ENCODE measurements at places on chromosomes 7 and 10.

- DNase-seq: no peak
These were observed 54.9 kb downstream of the ODAD2 start for GRCh38 chr10:27944005-27944404.

GRCh38 chr7:114922652-114923402 is 933 bp downstream of the MDFIC start:
- peak; percentile 70 for DNase-seq

- DNase-seq: no peak
These were observed 236.5 kb upstream of the SEMA3D start for GRCh38 chr7:85423209-85423895.

GRCh38 chr7:21771266-21771665 is 174.4 kb downstream of the CDCA7L start:
- DNase-seq: no peak

DNA sequence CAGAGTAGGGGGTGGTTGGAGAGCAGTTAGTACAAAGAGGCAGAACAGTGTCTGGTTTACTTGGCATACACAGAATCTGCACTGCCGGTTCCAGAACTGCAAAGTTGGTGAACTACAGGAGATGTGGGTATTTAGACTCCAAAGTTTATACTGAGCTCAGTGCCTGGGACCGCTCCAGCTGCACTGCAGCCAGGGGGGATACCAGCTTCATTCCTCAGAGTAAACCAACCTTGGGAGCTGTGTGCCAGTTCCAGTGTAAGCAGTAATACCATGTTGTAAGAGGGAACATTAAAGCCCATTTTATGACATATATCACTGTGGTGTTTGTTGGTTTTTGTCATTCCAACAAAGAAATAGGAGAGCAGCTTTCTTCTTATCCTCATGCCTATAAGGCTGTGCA is 23.4 kb downstream of the LOXL4 start:
- no peak for DNase-seq

DNA sequence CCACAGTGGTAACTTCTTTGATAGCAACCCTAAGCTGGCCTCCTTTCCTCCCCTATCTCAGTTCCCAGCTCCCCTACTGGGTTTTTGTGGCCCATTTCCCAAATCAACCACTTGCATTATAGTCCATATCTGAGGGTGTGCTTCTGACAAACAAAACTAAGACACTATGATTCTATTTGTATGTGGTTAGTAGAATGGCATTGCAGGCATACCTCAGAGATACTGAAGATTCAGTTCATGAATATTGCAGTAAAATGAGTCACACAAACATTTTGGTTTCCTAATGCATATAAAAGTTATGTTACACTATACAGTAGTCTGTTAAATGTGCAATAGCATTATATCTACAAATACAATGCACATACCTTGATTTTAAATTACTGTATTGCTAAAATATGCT is 15.4 kb upstream of the TMEM243 start:
- no peak for DNase-seq

- DNase-seq: no peak
These were observed 867.2 kb upstream of the LRRTM3 start for GRCh38 chr10:66058594-66058993.

DNA sequence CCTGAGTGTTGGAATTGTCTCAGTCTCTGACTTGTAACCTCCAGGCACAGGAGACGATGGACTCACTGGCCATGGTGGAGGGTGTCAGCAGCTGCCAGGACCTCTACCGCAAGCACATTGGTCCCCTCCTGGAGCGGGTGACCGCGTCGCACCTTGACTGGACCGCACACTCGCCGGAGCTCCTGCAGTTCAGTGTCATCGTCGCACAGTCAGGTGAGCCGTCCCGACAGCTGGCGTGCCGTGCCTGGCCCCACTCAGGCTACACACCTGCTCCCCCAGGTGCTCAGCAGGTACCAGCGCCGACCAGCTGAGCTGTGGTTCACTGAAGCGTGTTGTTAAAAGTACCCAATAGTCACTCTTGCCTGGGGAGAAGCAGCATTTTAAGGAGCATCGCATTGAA is 36.7 kb upstream of the PRKAR1B start:
- DNase-seq: no peak

DNA sequence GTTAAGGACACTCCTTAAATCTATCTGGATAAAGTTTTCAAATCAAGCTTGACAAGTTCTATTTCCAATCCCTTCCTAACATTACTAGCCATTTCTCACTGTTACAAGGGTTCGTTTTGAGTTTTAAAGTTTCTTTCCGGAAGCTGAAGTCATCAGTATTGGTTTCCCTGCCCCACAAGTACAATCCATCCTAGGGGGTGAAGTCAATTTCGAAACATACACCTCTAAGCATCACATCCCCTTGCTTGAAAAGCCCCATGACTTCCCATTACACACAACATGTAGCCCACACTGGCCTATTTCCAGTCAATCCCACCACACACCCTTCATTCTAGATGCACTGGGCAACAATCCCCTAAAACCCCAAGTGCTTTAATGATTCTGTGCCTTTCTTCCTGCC is 13.0 kb downstream of the DPY19L1 start:
- no peak for DNase-seq

DNA sequence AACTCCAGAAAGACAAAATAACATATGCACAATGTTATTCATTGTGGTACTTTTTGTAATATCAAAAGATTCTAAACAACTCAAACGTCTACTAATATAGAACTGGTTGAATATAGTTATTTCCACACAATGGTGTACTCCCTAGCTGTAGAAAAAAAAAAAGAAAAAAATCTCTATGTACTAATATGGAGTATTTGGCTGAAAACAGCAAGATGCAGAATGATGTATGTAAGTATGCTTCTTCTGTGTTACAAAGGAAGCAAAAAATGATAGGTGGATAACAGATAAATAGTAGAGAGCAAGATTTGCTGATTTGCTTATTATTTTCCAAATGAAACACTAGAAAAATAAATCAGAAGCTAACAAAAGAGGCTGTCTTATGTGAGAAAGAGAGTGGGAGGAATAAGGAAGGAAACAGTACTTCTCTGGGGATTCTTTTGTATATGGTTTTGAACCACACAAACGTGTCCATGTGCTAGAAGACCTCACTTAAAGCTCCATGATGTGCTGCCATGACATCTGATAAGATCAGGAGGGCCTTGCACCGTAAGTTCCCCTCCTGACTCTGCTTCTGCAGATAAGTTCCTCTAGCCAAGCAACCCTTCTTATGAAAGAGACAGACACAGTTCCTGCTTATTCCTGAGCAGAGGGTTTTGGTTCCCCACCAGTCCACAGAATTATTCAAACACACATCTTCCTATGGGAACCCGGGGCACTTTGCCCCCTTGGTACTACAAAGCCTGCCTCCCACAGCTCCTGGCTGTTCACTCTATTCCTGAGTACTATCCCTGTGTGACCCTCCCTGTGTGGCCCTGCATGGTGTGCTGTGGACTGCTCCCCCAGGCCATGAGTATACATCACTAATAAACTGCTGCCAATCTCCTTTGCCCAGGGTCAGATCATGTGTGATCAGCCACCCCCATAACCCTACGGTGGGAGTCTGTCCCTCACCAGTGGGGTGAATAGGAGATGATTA is 159.1 kb downstream of the CCDC71L start:
- no peak for DNase-seq

DNA sequence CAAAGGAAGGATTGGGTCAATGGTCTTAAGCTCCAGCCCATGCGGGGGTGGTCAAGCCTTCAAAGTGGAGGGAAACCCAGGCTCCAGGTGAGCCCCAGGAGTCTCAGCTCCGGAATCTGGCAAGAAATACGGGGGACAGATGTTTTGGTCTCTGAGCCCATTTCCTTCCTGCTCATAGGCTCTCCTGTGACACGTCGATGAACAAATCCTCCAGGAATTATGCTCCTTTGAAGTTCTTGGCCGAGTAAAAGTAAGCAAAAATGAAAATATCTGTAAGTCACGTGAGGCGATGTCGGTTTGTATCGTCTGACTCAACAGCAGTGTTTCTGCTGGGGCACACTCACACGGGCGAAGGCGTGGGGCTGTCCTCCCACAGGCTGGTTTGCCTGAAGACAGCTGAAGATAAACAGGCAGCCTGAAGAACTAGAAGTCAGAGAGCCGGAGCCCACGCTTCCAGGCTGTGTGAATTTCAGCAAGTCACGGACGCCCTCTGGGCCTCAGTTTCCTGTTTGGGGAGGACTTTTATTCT is 52.6 kb upstream of the SMNDC1 start:
- peak; percentile 77 for DNase-seq
